ENCODE measurements at places on chromosomes 7 and 10.

DNA sequence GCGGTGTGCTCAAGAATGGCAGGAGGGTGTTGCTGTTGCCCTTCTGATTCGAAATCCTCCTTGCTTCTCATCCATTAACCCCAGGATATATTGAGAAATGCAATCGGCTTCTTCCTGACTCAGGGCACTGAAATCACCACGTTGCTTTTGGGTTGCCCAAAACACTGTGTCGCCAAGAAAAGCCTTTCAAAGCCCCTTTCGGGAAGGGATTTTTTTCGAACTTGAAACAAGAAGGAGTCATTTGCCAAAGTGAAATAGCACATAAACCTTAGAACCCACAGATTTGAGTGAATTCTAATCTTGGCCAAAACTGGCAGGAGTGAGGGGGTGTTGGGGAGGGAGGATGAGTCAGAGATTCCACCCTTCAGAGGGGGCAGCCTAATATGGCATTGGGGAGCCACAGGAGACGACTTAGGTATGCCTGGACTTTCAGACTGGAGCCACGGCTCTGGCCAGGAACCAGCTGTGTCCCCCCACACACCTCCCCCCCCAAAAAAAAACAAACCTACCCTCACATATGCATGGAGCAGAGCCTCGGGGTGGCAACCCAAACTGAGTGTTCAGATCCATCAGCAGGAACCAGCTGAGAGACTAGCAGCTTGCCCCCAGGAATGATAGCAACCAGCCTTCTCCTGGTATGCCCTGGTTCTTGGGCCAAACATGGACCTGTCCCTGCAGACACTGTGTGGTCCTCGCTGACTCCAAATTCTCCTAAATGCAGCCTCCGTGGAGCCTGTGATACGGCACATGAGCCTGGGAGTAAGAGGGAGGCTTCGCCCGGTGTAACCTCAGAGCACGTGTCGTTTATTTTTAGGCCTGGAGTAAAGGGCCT lies 138.4 kb downstream of the FGFR2 start:
- DNase-seq, result no peak

- peak; percentile 24 for DNase-seq
These were observed 461 bp upstream of the HTRA1 start for GRCh38 chr10:122460891-122461293.

- DNase-seq, result no peak
These were observed 81.8 kb upstream of the CREB5 start for GRCh38 chr7:28330384-28331070.

DNA sequence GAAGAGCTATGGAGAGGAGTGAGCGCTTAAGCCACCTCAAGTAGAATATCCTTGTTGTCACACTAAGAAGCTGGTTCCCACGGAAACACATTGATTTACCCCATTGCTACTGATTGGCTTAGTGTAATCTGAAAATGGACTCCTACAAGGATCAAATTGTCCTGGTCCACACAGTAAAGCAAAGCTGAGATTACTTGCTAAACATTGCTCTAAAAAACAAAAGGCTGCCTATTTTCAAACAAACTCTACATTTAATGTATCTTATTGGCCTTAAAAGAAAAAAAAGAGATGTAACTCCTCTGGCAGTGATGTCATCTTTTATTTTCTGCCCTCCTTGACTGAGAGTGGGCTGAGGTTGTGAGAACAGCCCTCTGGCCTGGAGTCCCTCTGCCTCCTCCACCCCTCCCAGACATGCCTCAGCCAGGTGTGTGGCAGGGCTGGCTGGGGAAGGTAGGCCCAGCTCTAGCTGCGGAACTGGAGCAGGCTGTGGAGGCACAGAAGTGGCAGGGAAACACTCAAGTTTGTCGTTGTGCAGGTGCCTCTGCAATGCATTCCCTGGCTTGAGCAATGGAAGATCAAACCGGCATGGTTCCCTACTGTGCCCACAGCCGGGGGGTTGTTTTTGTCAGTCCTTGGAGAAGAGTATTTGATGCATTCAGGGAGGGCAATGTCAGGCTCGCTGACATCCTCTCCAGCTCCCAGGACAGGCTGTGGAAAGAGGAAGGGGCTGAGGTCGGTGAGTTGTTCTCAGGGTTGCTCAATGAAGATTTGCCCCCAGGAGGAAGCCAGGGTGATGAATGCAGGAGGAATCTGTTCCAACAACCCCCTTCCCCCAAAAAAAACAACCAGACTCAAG lies 9.1 kb downstream of the KLF6 start:
- no peak for DNase-seq

DNA sequence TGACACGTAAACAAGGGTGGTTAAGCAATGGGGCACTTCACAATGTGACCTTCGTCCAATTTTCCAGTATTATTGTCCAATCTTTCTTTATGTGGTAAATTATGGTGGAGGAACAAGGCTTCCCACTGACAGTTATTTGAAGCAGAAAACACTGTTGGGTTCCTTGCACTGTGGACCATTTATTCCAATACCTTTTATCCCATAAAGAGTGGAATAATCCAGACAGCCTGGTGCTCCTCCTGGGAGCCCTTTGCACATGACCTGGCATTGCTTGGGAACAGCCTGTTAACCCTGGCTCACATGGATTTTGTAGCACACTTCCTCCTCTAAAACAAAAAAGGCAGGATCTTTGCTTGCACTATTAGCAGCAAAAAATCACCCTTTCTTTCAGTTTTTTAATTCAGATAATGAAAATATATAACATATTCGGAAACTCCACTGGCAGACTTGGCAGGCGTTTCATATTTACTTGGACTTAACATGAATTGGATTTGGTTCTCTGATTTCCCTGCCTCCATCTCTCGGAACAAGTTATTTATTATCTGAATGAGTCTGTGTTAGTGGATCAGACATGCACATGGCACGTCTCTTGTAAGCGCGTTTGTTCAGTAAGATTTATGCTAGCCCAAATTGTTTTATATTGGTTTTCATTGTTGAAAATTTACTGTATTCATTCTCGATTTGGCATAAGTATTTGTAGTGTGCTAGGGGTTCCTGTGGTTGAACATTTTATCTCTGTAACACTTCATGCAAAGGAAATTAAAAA lies 59.3 kb downstream of the BMPER start:
- DNase-seq, result no peak

GRCh38 chr10:82335831-82336230 lies 460.8 kb downstream of the NRG3 start:
- DNase-seq, result no peak

DNA sequence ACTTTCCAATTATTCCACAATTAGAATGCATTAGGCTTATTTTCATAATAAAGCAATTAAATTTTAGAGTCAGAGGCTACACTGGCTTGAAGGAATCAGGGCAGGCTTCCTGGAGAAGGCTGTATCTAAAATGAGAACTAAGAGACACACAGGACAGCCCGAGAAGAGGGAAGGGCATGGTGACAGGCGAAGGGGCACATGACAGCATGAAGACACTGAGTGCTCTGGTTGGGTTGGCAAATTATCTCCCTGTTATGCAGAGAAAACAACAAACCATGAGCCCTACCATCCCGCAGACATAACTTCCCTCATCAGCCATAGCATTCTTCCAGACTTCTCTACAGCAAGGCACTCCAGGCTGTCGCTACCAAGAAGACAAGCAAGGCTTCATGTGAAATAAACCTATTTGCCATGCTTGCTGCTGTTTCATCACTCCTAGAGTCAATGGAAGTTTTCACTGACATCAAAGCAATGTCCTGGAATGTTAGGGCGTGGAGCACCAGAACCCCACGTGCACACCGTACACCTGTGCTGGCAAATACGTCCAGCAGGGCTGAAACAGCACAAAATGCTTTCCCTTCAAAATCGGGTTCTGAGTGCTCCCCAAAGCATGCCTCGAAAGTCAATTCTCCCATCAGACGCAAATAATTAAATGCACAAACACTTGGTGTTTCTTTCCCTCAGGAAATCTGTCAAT lies 21.3 kb downstream of the VOPP1 start:
- DNase-seq, result no peak

GRCh38 chr10:123835575-123835974 lies 56.0 kb downstream of the CPXM2 start:
- DNase-seq, result no peak

- DNase-seq, result no peak
These were observed 45.2 kb downstream of the KIAA1217 start for GRCh38 chr10:24254180-24254579.

GRCh38 chr7:38839851-38840250 lies 69.1 kb downstream of the VPS41 start:
- DNase-seq, result no peak

- DNase-seq, result no peak
These were observed 1.9 kb upstream of the NDST2 start for GRCh38 chr10:73813333-73813732.

DNA sequence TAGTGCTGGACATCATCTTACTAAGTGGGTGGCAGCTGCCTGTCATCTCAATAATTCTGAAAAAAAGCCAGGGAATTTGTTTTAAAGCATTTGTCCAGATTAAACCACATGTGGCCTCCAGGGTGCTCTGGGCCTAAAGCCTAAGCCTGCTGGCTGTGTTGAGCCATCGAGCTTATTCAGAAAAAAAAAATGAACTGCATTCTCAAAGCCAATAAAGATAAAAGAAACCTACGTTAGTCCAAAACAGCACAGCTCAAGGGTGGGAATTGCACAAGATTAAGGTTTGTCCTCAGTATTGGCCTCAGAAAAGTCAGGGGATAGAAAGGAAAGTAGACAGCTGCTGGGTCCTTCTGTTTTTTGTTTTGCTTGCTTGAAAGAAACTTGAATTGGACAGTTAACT lies 22.6 kb upstream of the PRTFDC1 start:
- no peak for DNase-seq

- DNase-seq, result no peak
These were observed 50.2 kb upstream of the FGFR2 start for GRCh38 chr10:121648493-121648892.

DNA sequence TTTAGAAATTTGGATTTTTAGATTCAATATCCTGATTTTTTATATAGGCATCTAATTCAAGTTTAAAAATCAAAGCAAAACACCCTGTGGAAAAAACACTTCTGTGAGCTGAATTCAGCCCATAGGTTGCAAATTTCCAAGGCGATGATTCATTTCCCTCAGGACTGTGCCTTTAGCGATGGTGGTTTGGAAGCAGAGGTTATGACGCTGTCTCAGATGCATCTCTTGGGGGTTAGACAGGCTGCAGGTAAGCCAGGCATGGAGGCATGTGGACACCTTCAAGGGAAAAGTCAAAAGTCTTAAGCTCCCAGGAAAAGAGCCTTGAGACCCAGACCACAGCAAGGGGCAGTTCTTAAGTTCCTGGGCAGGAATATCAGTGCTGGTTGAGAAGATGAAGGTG lies 9.5 kb upstream of the FRA10AC1 start:
- DNase-seq, result no peak

GRCh38 chr10:99754670-99755069 lies 22.6 kb downstream of the CUTC start:
- no peak for DNase-seq

GRCh38 chr10:126387041-126387921 lies 996 bp downstream of the ADAM12 start:
- peak; percentile 79 for DNase-seq

DNA sequence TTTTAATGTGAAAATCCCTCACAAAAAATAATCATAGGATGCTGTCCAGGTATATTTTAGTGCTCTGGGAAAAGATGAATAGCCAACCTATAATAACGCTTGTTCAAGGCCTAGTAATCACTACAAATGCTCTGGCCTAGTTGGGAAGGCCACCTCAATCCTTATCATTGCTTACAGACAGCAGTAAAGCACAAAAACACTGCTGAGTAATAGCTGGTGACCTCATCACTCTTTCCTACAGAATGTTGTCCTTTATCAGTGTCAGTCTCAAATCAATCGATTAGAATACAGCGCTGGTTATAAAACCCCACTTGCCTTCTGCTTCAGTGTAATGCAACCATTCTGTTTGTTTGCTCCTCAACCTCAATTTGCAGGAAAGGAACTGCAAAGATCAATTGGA lies 72.6 kb upstream of the STEAP1 start:
- DNase-seq, result no peak

- peak; percentile 25 for DNase-seq
These were observed 27.4 kb downstream of the ADAMTS14 start for GRCh38 chr10:70699659-70700174.

DNA sequence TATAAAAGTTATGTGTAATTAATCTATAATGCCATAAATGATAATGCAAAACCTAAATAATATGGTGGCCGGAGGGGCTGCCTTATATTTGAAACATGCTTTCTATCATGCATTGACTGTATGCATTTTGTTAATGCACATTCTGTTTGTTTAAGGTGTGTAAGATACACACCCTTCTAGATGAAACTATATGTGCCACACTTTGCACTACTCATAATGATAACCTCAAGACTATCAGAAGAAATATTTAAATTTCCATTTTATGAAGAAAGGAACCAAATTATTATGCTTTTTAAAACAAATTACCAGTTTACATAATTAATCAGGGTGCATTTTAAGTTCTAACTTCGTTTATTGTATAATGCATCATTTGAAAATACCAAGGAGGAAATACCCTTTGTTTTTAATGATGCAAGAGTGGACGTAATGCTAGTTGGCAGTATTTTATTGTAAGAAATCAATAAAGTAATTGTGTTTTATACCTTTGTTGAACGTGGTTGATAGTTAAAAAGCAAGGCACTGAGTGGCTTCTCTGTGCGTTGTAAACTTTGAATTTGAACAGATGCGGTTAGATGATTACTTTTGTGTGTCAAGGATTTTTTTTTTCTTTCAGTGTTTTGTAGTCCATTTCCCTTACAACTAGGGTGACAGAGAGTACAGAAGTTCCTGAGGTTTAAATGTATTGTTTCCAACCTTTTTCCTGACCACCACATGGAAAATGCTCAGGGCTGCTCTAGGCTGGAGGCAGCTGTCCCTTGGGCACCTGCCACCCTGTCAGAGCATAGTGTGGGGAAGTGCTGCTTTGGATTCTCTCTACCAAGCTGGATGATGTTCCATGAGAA lies 21.6 kb downstream of the NRBF2 start:
- DNase-seq, result no peak

- DNase-seq, result no peak
These were observed 331.4 kb downstream of the ELMO1 start for GRCh38 chr7:37117292-37117691.

GRCh38 chr7:142606081-142606480 lies 143.2 kb upstream of the PRSS1 start:
- DNase-seq, result no peak

DNA sequence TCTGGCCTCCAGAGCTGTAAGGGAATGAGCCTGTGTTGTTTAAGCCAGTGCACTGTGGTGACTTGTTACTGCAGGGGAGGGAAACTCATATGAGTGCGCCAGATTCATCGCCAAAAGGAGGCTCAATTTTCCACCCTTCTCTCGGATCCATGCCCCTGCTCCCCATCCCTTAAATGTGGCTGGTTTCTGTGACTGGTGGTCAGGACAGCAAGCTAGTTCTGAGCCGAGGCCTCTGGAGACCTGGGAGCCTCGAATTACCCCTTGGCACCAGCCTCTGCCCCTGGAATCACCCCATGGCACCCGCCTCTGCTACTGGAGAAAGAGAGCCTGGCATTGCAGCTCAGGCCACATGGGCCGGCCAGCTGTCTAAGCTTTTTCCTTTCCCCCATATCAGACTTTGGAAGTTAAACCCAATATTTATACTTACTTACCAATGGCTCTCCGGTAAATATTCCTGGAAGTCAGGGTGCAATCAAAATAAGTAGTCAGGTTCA lies 39.9 kb upstream of the RBM33 start:
- DNase-seq, result no peak

All from nephron progenitor cell (in vitro differentiated cells).